ENCODE measurements at places on chromosomes 5 and 9. TPM values are rescaled to one million over a fixed set of nuclear protein-coding genes. Genes with fewer than 3 reads are reported as not detected.

GRCh38 chr9:994005-994404 lies 17.6 kb downstream of the DMRT3 start:
- no peak for ATAC-seq

- ATAC-seq: no peak
These were observed 6.7 kb upstream of the SLIT3 start for GRCh38 chr5:169307646-169308045.

DNA sequence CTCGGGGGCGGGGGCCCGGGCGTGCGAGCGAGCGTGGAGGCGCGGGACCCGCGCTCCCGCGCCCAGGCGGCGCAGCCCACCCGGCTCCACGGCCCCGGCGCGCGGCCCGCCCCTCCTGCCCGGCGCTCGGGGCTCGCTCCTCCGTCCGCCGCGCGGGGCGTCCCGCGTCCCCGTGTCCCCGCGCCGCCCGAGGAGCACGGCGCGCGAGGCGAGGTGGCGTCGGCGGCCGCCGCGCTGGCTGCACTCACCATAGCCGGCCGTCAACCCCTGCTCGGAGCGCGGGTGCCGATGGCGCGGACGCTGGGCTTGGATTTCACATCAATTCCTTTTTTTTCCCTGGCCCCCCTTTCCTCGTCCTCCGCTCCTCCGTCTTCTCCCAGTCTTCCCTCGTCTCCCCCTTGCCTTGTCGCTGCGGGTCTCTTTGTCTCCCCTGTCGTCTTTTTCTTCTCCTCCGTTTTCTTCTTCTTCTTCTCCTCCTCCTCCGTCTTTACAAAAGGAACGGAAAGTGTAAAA lies 494 bp downstream of the PTCH1 start:
- peak; percentile 25 for ATAC-seq

DNA sequence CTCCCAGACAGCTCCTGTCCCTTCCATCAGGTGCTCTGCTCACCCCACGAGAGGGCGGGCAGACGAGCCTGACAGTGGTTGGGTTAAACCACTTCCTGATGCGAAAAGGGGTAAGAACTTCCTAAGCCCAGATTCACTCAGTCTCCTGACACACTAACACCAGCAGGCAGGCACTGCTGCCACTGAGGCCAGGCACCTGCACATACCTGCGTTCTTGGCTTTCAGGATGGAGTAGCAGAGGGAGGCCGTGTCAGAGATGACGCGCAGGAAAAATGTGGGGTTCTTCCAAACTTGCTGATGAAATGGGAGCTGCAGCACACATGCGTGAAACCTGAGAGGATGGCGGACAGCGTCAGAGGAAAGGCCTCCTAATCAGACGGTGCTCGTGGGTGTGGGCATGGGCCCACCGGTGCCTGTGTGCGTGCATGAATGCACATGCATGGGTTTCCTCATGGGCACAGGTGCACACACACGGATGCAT lies 29.9 kb downstream of the SLC6A18 start:
- ATAC-seq: no peak

- no peak for ATAC-seq
These were observed 70.6 kb downstream of the MAST4 start for GRCh38 chr5:66666778-66667177.

Gene PCDHB10
- 4.2 TPM for total RNA-seq

DNA sequence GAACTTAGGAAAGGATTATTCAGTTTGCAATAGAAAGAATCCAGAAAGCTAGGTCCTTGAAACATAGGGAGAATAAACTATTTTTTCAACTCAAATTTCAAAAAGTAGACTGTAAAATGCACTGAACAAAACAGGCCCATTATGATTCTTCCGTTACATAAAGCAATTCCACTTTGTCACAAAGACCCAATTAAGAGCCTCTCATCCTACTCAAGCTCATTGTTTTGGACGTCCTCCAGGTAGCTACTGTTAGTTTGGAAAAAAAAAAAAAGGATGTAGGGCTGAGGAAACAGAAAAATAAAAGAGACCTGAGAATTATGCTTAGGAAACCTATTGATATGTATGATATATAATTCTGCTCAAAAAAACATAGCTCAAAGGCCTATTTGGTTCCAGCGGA lies 74.0 kb downstream of the DIRAS2 start:
- no peak for ATAC-seq

Gene GPR150
- total RNA-seq: 0.39 TPM

- no peak for ATAC-seq
These were observed 118.2 kb downstream of the SSBP2 start for GRCh38 chr5:81632679-81633078.

Gene RLN2
- not detected for total RNA-seq

Gene OCLN
- total RNA-seq: 2.7 TPM

Gene PCDHGC5
- 2.2 TPM for total RNA-seq

DNA sequence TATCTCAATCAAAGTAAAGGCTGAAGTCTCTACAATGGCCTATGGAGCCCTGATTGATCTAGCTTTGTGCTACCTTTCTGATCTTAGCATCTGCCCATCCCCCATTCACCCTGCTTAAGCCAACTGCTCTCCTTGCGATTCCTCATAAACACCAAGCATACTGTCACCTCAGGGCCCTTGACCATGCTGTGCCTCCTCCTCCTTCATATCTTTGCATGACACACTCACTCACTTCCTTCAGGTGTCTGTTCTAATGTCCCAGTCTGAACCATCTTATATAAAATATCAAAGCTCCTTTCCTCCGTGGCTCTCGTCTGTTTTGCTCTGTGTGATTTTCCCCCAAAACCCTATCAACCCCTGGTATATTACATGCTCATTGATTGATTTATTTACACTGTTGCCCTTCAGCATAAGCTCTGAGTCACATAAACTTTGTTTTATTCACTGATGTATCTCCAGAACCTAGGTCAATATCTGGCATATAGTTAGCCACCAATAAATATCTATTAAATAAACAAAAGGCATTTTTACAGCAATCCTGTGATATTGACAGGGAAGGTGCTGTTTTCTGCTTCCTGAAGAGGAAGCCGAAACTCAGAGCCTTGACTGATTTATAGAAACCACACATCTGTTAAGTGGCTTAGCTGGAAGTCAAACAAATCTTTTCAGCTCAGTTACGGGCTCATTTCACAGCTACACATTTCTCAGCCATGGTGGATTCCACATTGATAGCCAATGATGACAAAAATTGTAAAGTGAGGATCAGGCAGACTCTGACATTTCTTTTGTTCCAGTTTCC lies 103.6 kb downstream of the BOD1 start:
- no peak for ATAC-seq

- no peak for ATAC-seq
These were observed 13.7 kb downstream of the POLK start for GRCh38 chr5:75525344-75525743.

- no peak for ATAC-seq
These were observed 39.0 kb downstream of the STK10 start for GRCh38 chr5:172149073-172149472.

DNA sequence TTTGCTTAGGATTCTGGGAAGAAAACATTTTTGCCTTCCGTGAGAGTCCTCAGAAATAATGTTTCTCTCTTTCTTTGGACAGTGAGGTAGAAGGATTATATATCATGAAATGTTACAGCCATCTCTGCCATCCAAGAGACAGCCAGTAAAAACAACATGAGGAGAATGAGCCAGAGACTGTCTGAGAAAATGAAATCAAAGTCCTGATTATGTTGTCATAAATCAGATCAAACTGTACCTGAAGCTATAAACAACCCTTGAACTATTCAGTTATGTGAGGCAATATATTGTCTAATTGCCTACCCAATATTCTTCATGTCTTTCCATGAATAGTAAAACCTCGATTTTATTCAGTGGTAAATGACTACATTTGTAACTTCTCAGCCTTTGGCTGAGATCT lies 9.2 kb upstream of the HTR4 start:
- no peak for ATAC-seq

DNA sequence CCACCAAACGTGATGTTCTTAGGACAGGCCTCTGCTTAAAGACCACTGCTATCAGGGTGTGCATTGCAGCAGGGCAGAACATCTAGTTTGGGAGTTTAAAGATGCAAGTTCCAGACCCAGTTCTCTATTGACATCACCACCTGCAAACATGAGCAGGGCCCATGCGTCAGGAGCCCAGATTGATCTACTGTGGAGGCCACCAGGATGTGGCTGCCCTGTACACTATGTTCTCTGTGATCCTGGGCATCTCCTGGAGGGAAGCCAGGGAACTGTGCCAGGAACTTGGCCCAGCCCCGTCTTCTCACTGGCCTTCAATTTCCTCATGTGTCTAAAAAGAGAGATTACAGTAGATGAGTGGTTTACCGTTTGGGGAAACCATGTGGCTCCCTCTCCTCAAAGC lies 87.1 kb downstream of the PDE6A start:
- peak; percentile 89 for ATAC-seq

Gene HNRNPAB
- 140 TPM for total RNA-seq

DNA sequence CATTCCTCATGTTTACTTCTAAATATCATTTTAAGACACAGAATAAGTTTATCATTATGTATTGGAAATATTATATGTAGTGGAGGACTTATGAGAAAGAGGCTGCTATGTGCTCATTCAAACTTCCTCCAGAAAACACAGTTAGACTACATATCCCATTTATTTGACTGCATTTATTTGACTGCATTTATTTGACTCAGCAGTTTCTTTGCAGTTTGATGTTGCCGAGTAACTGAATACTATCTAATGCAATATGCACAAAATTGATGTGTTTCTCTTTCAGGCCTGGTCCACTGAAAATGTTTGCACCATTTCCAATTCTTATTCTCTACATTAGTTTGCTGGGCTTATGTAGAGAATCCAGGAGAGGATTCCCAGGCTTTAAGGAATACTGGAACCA lies 89.9 kb upstream of the FBN2 start:
- no peak for ATAC-seq

GRCh38 chr5:10268100-10268499 lies 18.0 kb downstream of the CCT5 start:
- ATAC-seq: no peak

Gene EMB
- 8.4 TPM for total RNA-seq

DNA sequence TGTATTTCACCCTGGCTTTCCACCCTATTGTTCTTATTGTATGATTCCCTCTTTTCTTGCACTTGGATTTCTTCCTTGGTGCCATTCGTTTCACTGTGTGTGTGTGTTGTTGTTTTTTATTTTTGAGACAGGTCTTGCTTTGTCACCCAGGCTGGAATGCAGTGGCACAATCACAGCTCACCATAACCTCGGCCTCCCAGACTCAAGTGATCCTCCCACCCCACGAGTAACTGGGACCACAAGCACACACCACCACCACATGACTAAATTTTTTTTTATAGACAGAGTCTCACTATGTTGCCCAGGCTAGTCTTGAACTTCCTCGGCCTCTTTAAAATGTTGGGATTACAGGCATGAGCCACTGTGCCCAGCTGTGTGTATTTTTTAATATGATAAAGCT lies 72.0 kb downstream of the MLLT3 start:
- no peak for ATAC-seq

- no peak for ATAC-seq
These were observed 791.9 kb upstream of the CDH6 start for GRCh38 chr5:30401479-30402058.

Gene MARCOL
- total RNA-seq: not detected

- no peak for ATAC-seq
These were observed 5.3 kb downstream of the SET start for GRCh38 chr9:128694344-128694743.

GRCh38 chr5:82222597-82223574 lies 55.3 kb downstream of the RPS23 start:
- ATAC-seq: no peak

GRCh38 chr5:91417219-91417618 lies 34.1 kb upstream of the ARRDC3 start:
- no peak for ATAC-seq

DNA sequence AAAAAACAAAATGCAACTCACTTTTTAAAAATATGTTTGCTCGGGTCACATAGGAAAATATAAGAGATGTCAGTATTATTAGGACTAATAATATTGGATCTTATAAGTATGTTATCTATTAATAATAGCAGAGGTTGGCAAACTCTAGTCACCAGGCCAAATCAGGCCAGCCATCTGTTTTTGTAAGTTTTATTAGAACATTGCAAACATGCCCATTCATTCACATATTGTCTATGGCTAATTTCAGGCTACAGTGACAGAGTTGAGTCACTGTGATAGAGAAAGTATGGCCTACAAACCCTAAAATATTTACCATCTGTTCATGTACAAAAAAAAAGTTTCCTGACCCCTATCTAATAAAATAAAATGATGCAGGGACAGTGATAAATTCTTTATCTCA lies 97.7 kb upstream of the CDH6 start:
- ATAC-seq: no peak

- ATAC-seq: no peak
These were observed 235.7 kb downstream of the HTR1A start for GRCh38 chr5:63726496-63726895.

DNA sequence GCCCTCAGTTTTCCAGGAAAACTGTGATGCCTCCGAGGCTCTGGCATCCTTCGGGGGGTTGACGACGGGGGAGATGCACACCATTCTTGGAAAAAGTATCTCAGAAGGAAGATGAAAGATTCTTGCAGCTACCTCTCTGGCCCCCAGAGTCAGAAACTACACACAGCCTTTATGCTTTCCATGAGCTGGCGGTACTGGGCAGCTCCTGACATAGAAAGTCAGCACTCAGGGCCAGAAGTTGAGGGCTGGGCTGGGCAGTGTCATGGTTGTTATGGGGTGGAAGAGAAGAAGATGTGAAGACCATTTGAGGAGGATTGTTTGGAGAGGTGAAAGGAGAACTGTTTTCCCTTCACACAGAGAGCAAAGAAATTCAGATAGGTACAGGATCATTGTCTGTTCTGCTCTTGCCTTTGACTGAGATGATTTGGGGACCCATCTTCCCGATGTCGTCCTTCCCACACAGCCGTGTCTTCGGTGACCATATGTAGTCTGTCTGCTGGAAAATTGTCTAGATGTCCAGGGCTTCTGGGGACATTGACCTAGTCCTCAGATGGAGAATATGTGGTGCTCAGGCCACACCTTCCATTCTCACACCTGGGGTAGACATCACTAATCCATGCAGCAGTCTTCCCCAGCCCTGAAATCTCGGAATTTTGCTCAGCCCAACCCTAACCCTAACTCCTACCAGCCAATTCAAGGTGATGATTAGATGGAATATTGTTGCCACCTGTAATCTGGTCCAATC lies 237.1 kb downstream of the CACNA1B start:
- ATAC-seq: no peak

DNA sequence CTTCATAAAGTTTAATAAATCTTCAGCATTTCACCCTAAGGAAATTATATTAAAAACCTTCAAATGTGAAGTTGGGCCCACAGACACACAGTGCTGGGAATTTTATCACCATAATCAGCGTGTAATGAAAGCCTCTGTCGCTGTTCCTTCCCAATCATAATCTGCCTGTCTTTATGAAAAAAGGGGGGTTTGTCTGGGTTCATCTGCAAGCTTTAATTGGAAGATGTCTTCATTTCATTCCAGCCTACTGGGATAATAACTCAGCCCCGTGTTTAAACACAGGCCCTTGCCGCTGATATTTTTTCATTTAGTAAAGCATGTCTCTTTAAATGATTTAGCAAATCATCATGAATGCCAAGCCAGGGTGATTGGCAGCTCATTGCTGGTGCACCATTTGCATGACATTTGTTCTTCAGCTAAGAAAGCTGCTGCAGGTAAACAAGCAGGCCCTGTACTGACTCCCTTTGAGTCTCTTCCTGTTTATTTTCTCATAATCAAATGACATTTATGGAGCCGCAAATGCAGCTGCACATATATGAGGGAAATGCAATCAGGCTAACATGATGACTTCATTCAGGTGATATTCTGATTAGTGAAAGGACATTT lies 362.9 kb upstream of the TLE4 start:
- ATAC-seq: no peak
